ENCODE measurements at places on chromosomes 2 and 18. TPM values are rescaled to one million over a fixed set of nuclear protein-coding genes. Genes with fewer than 3 reads are reported as not detected.

The UBXN4 gene
- 96.2 TPM for total RNA-seq

The MYCN gene
- not detected for total RNA-seq

The CCDC148 gene
- not detected for total RNA-seq

The TMEM182 gene
- total RNA-seq: 4.4 TPM

The SP9 gene
- not detected for total RNA-seq

The GKN2 gene
- not detected for total RNA-seq

The STARD6 gene
- not detected for total RNA-seq

The NMUR1 gene
- total RNA-seq: 0.99 TPM

The TM4SF20 gene
- not detected for total RNA-seq

The PTPRN gene
- total RNA-seq: 0.16 TPM

The FAP gene
- total RNA-seq: not detected

The LINC00305 gene
- not detected for total RNA-seq

The MEIS1 gene
- not detected for total RNA-seq

The RUFY4 gene
- 0.55 TPM for total RNA-seq

The KLHL41 gene
- not detected for total RNA-seq

The GPR35 gene
- 23.8 TPM for total RNA-seq

The TEX44 gene
- not detected for total RNA-seq

The TNFRSF11A gene
- total RNA-seq: 4.0 TPM

The ZCCHC2 gene
- 45.5 TPM for total RNA-seq

The MATN3 gene
- total RNA-seq: not detected

The CD8B2 gene
- total RNA-seq: 3.7 TPM

The UGT1A10 gene
- not detected for total RNA-seq

The ABHD1 gene
- 0.45 TPM for total RNA-seq

The DSG1 gene
- total RNA-seq: not detected

The ALPG gene
- total RNA-seq: not detected

The FN1 gene
- 0.21 TPM for total RNA-seq

The SCG2 gene
- not detected for total RNA-seq

The CCNYL1 gene
- 6.1 TPM for total RNA-seq

The INHA gene
- total RNA-seq: not detected

The CHST10 gene
- total RNA-seq: 8.5 TPM

The MC5R gene
- total RNA-seq: not detected

The CDKL4 gene
- 1.1 TPM for total RNA-seq

The CACNB4 gene
- total RNA-seq: 0.47 TPM

The GREB1 gene
- total RNA-seq: 0.68 TPM

The NEU2 gene
- total RNA-seq: not detected

The DSG2 gene
- 0.18 TPM for total RNA-seq

The SLC16A14 gene
- 0.63 TPM for total RNA-seq

The MERTK gene
- 0.10 TPM for total RNA-seq

The RND3 gene
- not detected for total RNA-seq

The CD302 gene
- 0.08 TPM for total RNA-seq

The ANKRD30BL gene
- total RNA-seq: not detected

The OTOS gene
- total RNA-seq: not detected

The DCC gene
- total RNA-seq: not detected

The PASK gene
- 46.7 TPM for total RNA-seq

The UGT1A5 gene
- not detected for total RNA-seq

The TMEM200C gene
- not detected for total RNA-seq

The CXCR2 gene
- 0.50 TPM for total RNA-seq

The SNTG2 gene
- total RNA-seq: 1.6 TPM

The SP140 gene
- total RNA-seq: 58.3 TPM

The KCNE4 gene
- not detected for total RNA-seq

The LRRC30 gene
- total RNA-seq: not detected

The SLC39A6 gene
- total RNA-seq: 19.7 TPM

The KIF5C gene
- total RNA-seq: 4.4 TPM

The FASTKD2 gene
- total RNA-seq: 20.2 TPM

The AGXT gene
- not detected for total RNA-seq

The HOXD3 gene
- not detected for total RNA-seq

The EVX2 gene
- not detected for total RNA-seq

Data from activated CD8-positive, alpha-beta T cell treated with anti-CD3 and anti-CD28 coated beads, Interleukin-2, amount 10 ng/mL, durations not matched to agents 7 days and 5 days (primary cell).